Stimulated activated CD4-positive, alpha-beta T cell treated with anti-CD3 and anti-CD28 coated beads, Interleukin-12 subunit alpha, Interleukin-12 subunit beta, amount 100 ng/mL, for 4 hours (primary cell): ENCODE measurements at places on chromosomes 11 and 22.

DNA sequence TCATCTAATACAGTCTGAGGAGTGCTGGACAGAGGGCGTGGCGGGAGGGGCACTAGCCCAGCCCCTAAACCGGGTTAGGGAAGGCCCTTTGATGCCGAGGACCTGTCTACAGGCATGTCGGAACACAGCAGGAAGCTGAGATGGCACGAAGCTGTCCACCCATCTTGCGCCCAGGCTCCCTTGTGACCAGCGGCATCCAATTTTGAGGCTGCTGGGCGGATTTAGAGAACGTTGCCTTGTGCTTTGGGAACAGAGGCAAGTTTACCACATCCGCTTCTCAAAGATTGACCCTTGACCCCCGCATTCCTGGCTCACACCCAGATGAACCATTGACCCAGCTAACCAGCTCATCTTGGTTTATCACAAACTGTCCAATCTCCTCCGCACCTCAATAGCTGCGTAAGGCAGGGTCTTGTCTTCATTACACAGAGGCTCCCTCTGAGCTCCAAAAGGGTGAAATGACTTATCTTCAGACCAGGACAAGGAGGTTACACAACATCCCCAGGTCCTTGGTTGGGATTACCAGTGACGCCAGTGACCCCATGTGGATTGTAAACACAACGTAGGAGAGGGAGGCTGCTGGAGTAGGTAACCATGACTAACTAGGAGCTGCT lies 4.5 kb downstream of the FAM83F start:
- DNase-seq, result no peak

DNA sequence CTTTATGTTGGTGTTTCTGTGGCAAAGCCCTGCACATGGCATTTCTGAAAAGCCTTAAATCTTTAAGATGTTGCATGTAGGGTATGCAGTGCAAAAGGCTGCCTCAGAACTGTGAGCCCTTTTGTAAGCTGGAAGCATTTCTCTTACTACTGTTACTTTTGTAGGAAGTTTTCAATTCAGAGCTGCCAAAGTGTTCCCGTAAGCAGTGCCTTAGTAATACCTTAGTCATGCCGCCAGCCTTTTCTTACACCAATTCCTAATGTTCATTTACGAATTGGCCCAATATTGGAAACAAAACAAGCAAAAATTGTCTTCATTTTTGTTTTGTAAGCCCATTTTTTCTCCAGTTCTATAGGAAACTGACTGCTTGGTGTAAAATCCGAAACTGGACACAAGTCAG lies 67.4 kb upstream of the RASSF10 start:
- no peak for DNase-seq

- DNase-seq, result no peak
These were observed 63.7 kb upstream of the EED start for GRCh38 chr11:86180851-86181250.

GRCh38 chr11:1453611-1454034 lies 33.0 kb downstream of the MOB2 start:
- DNase-seq, result peak; percentile 12

DNA sequence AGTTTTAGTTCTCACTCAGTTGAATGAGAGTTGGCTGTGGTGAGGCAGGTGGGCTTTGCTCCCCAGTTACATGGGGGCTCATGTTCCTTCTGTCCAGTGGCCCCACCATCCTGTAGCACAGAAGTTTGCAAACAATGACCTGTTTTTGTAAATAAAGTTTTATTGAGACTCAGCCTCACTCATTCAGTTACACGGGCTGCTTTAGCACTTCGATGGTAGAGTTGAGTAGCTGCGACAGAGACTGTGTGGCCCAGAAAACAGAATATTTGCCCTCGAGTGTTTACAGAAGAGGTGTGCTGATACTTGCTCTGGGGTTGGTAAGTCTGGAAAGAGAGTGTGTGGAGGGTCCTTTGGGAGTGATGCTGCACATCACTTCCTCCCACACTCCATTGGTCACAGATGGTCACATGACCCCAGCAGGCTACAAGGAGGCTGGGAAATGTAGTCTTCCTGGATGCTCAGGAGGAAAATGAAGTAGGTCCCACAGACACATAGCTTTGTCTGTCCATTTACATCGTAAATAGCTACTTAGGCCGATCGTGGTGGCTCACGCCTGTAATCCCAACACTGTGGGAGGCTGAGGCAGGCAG lies 34.6 kb downstream of the IFT27 start:
- DNase-seq, result no peak

GRCh38 chr22:42990131-42990838 lies 24.7 kb downstream of the PACSIN2 start:
- no peak for DNase-seq

DNA sequence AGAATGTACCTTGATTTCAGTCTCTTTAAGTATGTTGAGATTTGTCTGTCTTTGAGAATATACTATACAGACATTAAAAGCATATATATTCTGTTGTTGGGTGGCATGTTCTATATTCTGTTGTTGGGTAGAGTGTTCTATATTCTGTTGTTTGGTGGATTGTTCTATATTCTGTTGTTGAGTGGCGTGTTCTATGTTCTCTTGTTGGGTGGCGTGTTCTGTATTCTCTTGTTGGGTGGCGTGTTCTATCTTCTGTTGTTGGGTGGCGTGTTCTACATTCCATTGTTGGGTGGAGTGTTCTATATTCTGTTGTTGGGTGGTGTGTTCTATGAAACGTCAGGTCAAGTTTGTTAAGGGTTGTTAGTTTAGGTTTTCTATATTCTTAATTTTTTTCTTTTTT lies 27.1 kb upstream of the CTTN start:
- no peak for DNase-seq

DNA sequence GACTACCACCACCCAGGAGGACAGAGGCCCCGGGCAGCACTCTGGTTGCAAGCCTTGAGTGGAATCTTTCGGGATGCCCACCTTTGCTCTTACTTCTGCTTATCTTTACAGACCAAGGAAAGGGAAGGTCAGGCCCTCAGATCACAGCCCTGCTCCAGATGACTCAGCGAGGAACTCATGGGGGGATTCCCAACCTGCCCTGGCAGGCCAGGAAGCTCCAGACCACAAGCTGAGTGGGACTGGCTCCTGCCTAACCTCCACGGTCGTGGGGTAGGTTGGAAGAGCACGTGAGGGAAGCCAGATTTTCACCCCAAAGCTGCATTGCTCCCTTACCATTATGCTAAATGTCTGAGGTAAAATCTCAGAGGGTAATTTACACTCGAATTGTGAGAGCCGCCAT lies 11.8 kb downstream of the TBC1D10A start:
- no peak for DNase-seq

DNA sequence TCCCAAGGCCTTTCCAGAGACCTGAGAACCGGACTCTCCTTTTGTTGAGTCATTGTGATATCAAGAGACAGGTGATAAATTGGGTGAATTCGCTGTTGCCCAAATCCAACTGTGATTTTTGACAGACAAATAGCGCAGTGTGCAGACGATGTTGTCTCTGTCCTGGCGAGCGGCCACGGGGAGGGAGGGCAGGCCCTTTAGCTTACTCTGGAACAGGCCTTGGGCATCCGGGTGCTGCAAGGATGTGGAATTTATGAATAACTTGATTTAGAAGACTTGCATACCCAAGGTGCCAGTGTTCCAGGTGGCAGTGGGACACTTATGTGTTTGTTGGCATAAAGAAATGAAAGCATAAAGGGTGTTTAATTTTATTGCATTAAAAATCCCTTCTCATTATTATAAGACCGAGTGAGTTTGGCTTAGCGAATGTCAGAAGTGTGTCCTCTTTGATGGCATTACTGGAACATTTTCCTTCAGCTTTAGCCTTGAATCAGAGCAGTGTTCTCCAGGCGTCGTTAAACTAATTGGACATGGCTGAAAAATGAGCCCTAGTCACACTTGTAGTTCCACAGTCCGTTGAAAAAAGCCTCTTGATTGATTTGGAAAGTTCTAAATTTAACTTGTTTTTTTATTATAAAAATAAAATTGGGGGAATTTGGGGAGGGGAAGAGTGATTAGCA lies 9.4 kb downstream of the LDLRAD3 start:
- no peak for DNase-seq

DNA sequence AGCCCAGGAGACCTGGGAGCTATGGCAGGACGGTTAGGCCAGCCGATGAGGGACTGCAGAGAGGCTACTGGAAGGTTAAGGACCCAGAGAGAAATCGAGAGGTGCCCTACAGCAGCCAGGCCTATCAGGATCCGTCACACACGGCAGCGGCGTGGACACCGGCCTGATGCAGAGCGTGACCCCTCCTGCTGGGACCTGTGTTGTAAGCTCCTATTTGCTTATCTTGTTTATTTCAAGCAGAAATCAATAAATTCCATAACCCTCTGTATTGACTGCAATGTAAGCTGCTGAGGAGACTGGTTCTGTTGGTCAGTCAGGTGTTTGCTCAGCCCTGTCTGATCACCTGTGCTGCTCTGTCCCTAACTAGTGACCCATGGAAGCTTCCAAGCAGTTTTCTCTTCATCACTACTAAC lies 39.9 kb downstream of the PPP2R1B start:
- no peak for DNase-seq

DNA sequence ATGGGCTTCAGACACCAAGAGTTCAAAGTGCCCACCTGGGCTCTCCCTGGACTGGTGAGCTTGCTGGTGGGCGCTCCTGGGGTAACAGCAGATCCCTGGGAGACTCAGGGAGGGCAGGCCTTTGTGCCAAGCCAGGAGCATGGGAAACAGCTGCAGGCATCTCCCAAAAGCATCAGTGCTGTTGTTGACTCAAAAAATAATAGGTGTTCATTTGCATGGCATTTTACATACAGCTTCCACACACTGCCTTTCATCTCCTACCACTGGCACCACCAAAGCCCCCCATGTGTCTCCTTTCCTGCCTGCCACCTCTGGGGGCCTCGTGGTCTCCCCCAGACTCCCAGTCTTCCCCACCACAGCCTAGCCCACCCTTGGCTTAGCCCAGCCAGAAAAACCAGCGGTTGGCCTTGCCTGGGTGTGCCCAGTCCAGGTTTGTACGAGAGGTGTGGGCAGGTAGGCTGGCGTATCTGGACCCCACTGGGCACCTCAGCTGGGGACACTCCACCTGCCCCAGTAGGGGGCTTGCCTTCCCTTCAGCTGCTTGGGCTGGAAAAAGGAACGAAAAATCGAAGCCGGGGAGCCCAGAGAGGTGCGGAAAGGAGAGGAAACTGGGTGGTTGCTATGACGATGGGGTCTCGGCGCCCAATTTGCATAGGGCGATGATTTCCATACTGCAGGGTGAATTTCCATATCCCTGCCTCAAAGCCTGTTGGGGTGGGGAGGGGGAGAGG lies 15.0 kb downstream of the POU2F3 start:
- no peak for DNase-seq

DNA sequence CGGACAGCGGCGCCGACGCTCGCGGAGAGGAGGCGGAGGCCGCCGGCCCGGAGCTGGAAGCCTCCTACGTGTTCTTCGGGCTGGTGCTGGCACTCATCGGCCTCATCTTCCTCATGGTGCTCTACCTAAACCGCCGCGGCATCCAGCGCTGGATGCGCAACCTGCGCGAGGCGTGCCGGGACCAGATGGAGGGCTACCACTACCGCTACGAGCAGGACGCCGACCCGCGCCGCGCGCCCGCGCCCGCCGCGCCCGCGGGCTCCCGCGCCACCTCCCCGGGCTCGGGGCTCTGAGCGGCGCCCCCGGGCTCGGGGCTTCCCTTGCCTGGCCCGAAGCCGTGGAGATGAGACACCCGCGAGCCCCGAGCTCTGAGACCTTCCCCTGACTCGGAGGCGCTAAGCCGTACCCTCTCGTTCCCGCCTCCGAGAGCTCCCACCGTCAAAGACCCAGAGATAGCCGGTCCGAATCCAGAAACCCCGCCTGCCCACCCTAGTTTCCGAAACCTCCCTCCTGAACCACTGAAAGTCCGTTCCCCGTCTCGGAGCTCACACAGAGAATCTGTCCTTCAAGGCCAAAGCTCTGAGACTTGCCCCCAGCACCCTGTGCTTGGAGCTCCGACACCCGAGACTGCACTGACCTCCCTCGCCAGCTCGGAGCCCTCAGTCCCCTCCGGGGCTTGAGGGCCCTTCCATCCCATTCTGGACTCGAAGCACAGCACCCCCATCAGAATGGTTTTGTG lies 1.5 kb downstream of the TPBGL start:
- no peak for DNase-seq

DNA sequence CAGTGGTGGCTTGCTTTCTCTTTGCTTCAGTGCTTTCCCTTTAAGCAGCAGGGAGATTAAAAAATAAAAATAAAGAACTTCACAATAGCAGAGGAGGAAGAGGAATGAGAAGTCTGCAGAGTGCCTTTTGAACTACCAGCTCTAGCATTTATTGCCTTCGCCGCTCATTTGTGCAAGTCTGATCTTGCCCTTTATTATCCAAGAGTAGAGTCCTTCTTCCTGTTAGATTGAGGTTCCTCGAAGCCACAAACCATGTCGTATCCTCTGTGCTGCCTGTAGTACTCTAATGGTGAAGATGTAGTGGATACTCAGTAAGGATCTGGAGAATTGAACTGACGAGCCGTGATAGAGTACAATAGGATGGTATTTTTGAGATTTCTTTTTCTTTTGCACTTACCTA lies 101.2 kb upstream of the RAG2 start:
- no peak for DNase-seq

DNA sequence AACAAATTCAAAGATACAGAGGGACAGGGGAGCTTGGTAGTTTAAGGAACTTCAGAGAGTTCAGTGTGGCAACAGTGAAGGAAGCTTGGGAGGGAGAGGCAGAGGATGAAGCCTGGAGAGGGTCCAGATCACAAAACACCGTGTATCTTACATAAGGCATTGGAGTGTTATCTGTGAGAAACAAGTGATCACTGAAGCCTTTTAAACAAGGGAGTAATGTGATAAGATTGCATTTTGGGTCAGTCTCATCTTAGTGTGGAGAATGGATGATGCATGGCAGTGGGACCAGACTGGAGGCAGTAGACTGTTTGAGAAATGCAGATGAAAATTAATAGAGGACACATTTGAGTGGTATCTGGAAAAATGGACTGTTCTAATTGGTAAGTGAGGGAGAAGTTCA lies 79.4 kb downstream of the EXT2 start:
- DNase-seq, result no peak

DNA sequence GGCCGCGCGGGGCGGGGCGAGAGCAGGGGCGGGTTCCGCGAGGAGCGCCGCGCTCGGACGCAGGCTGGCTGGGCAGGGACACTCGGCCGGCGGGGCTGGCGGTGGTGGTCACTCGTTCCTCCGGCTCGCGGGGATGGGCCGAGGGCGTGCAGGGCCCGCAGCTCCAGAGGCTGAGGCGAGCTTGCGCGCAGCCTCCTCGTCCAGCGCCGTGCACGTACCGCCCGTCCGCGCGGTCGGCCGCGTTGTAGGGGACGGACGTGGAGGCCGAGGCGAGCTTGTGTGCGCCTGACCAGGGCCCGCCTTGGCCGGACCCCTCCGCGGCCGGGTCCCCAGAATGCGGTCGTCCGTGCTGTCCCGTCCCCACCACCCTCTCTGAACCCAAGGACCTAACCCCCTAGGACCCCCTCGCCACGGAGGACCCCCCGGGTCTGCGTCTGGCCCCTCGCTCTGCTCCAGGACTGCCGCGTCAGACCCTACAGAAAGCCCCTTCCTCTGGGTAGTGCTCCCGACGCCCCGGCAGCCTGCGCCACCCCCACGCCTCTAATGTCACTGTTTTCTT lies 569 bp upstream of the YPEL1 start:
- no peak for DNase-seq
